ENCODE measurements at places on chromosomes 2 and 18.
A peak's percentile ranks its signal among the peaks of the same experiment; 100 is the strongest.

GRCh38 chr2:172261292-172261691, 158.6 kb upstream of the DLX2 start:
- DNase-seq: no peak

DNA sequence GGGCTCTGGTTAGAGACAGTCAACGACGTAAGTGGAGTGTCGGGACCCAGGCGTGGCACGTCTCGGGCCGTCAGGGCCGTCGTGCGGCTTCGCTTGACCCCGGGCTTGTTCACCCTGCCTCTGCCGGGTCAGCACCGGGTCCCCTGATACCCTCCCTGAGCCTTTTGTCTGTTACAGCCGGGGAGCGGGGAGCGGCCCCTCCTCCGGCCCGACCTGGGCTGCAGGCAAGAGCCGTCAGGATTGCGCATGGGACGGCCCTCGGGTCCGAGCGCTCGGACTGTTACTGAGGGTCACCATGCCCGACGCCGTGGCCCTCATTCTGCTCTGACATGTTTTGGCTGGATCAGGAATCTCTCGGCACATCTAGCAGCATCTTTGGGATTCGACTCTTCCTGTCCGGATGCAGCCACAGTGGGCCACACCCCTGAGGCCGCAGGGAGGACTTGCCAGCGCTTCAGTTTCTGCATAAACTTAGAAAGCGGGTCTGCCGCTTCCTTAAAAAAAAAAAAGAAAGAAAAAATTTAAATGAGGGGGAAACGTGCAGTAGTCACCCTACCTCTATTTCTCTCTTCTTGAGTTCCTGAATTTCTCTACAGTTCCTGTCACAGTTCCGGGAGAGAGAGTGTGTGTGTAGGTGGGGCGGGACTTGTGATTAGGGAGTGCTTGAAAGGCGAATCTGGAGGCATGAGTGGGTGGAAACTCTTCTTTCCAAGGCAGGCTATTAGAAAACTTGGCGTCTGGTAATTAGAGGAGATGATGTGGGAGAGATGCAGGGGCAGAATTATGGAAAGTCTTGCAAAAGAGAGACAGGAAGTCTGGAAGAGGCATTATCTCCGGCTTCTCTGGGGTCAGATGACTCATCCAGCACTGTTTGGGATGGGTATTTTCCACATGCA, 909 bp downstream of the TMEM87B start:
- DNase-seq: peak; percentile 93

GRCh38 chr2:28434600-28434989, 41.9 kb downstream of the FOSL2 start:
- no peak for DNase-seq

DNA sequence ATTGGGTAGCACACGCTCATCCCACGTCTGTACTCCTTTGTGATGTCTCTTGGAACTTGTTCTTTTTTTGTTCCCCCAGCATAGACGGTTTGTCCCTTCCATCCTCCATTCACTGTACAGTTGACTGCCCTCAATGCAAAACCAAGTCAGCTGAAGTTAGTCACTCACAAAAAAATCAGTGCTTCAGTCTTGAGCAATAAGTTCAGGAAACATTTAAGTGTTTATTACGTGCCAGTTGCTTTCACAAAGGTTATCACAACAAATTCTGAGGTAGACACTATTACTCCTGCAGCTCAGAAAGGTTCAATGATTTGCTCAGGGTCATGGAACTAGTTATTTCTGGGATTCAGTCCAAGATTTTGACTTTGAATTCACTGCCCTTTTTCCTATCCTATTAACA, 102.2 kb downstream of the PDE1A start:
- DNase-seq: peak; percentile 80

DNA sequence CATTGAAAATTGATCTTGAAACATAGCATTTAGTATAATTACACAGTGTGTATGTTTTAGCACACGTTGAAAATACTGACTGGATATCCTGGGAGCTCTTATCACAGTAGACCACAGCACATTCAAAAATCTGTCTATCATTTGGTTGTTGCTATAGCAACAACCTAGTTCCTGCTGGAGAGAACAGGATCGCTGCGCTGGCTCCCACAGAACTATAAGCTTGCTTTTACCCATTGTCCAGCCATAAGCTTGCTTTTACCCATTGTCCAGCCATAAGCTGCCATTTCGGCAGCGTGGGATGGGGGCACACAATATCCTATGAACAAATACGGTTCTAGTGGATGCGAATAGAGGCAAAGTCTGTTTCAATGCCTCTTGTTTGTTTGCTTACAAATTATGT, 70.4 kb upstream of the ST6GAL2 start:
- peak; percentile 63 for DNase-seq

DNA sequence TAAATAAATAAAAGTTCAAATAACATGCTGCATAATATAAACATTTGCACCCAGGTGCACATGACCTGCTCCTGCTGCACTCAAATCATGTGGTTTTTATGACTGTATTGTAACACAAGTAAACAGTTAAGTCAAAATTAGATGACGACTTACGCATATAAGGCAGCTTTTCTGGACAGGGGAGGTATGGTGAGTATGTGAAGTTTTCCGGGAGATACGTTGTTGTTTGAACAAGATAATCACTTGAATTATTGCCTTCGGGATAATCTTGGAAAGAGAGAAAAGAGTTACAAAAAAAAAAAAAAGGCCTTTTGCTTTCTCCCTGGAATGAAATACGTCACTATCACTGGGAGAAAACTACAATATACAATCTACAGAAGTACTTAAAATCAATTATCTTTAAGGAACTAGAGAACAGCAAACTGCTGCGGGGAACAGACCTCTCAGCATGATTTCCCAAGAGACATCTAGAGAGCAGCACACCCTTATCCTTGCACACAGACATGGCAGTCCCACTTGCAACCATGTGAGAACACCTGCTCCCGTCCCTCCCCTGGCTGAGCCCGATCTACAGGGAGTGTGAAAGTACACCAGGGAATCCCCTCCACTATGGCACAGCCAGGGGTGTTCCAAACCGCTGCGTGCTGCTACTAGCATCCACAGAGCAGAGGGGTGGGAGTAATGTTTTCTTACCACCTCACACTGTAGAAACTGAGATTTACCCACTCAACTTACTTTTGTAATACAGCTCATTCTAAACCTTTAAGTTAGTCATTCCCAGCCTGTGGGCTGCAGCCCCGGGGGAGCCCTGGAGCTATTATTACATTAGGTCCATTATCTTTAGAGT, 26.3 kb downstream of the B4GALT6 start:
- peak; percentile 11 for DNase-seq

DNA sequence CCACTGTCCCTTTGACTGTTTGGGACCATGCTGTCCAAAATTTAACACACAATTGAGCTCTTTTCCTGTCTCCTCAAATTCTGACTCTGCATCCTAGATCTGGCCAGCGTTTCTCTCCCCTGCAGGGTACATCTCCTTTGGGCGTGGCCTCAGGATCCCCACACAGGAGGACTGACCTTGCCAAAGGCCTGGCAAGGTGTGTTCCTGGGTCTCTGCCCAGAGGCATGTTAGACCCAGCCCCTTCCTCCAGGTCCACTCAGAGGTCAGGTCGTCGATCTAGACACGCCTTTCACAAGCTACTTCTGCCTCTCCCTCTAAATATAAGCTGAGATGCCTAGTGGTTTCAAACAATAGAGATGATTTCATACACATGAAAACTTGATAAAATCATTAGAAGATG, 45.4 kb upstream of the SMIM21 start:
- DNase-seq: no peak

- DNase-seq: no peak
Observed at GRCh38 chr2:145771525-145771924, 1251.6 kb upstream of the ZEB2 start.

DNA sequence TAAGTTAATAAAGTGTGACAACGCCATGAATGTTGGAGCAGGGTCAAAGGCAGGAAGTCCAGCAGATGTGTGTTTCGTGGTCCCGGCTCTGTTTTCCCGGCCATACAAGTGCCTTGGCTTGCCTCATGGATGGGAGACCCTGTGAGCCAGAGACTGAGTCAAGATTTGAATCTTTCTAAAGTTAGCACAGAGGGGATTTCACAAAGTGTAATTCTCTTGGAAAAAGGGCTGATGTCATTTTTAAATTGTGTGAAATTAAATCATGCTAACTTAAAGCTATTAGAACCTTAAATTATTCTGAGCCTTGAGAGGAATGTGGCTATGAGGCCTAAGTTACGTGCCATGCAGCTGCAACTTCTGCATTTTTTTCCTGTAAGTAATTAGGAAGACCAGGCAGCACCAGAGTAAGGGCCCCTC, 38.3 kb upstream of the RALBP1 start:
- DNase-seq: peak; percentile 20

DNA sequence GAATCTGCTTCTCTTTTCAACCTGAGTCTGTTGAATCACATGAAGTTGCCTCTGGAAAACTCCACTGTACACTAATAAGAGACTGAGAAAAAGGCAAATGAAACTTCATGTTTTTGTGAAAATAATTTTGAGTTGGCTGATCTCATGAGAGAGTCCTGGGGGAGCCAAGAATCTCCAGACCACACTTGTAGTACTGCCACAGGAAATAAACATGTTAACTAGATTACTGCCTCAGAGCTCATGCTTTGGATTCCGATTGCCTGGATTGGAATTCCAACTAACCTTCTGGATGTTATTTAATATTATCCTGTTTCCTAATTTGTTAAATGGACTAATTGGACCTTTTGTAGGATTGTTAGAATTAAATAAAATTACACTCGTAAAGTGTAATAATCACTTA, 25.2 kb downstream of the NUP35 start:
- DNase-seq: peak; percentile 89

GRCh38 chr2:102841107-102841840, 79.4 kb downstream of the TMEM182 start:
- DNase-seq: peak; percentile 78

- no peak for DNase-seq
Observed at GRCh38 chr18:66826211-66826610, 222.3 kb upstream of the CDH19 start.

GRCh38 chr2:136874258-136874657, 108.9 kb downstream of the THSD7B start:
- DNase-seq: no peak

DNA sequence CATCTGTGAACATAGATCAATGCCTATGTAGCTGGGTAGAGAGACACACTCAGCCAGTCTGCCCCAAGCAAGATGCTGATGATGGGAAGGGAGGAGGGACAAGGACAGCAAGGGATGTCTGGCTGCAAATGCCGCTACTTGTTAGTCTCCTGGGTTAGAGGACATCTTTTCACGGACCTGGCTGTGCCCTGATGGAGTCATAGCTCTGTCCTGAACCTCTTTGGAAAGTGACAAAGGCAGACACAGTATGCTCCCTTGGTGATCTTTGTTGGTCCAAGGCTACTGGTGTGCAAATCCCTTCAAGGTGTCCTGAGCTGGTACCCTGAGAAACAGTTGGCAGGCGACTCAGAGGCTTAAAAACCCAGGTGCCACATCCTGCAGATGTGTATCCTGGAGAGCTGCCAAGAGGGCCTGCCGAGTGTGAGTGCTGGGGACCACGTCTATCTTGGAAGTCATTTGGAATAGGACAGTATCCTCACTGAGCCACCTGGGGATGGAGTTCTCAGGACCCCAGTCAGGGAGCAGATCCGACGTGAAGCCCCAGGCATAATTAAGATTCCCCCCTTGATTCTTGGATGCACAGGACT, 10.8 kb downstream of the FOSL2 start:
- no peak for DNase-seq

DNA sequence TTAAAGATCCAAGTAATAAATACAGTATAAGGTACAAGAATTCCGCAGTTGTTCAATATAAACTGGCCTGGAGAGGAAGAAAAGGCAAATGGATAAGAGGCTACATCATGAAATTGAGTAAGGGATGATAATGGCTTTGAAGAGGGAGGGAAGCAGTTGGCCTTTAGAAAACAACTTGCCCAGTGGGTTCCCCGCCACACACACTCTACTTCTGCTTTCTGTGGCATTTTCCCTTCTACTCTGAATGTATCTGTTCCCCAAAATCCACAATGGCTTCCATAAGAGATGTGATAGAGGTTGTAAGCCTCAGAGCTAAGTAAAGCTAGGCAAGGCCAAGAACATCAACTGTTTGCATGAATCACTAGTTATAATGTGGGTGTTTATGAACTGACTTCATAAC, 221.3 kb downstream of the MBD2 start:
- DNase-seq: no peak

GRCh38 chr2:127421116-127421800, 3.0 kb downstream of the PROC start:
- no peak for DNase-seq

DNA sequence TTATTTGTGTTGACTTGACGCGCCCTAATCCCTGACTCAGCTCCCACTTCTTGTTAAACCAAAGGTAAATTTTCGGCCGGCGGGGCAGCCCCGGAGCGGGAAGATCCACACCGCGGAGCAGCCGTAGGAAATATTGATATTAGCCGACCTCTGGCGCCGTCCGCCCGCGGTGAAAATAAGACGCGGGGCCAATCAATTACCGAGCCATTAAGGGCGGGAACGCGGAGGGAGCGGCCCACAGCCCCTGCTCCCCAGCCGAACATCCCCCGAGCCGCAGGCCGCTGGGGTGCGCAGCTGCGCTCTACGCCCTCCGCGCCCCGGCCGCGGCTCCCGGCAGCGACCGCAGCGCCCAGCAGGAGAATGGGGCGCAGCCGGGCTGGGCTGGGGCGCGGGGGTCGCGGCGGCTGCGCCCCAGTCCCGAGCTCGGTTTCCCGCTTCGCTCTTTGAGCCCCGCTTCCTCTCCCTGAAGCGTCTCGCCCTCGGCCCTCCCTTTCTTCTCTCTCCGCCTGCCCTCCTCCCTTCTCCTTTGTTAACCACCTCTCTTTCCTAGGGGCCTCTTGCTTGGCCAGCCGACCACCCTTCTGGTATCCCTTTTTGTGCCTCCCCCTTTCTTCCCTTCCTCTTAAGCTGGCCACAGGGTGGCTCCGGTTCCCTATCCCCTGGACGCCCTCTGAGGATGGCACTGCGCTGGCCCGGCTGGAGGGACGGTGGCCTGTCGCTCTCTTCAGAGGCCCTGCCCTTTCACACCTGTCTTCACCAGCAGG, 40.9 kb downstream of the CELF4 start:
- DNase-seq: no peak

GRCh38 chr2:106163948-106164545, 30.1 kb downstream of the UXS1 start:
- DNase-seq: peak; percentile 49

DNA sequence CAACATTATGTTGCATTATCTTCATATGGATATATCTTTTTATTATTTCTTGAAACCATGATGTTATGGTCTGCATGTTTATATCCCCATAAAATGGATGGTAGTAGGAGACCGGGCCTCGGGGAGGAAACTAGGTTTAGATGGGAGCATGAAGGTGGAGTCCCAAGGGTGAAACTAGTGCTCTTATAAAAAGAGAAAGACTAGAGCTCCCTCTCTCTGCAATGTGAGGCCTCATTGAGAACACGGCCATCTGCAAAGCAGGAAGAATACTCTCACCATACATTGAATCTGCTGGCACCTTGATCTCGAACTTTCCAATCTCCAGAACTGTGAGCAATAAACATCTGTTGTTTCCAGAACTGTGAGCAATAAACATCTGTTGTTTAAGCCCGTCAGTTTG, 64.0 kb downstream of the NXPH2 start:
- peak; percentile 24 for DNase-seq

DNA sequence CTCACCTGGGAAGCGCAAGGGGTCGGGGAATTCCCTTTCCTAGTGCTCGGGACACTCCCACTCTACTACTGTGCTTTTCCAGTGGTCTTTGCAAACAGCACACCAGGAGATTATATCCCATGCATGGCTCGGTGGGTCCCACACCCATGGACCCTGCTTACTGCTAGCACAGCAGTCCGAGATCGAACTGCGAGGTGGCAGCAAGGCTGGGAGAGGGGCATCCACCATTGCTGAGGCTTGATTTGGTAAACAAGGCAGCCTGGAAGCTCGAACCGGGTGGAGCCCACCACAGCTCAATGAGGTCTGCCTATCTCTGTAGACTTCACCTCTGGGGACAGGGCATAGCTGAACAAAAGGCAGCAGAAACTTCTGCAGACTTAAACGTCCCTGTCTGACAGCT, 64.7 kb upstream of the CRACDL start:
- DNase-seq: no peak
